ENCODE measurements at places on chromosomes 2 and 18.

- DNase-seq = no peak
These were observed 504.7 kb downstream of the KCNJ3 start for GRCh38 chr2:155203178-155203577.

GRCh38 chr2:15084826-15085489, 452.4 kb downstream of the LRATD1 start:
- no peak for DNase-seq

GRCh38 chr2:77458216-77458615, 64.0 kb downstream of the LRRTM4 start:
- no peak for DNase-seq

DNA sequence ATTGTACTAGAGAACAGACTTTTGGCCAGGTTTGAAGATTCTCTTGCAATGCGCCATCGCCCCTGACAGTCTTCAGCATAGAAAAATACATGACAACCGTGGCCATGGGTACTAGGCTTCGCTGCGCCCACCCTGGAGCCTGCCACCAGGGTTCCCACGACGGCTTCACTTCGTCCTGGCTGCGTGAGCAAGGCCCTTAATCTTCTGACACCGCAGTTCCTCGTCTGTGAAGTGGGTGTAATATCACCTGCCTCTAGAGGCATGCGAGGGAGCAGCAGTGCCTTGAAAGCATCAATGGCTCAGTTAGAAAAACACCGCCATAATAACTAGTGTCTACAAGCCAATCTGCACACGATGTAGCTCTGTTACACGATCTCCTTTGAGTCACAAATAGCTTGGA, 175.2 kb upstream of the HS6ST1 start:
- no peak for DNase-seq

DNA sequence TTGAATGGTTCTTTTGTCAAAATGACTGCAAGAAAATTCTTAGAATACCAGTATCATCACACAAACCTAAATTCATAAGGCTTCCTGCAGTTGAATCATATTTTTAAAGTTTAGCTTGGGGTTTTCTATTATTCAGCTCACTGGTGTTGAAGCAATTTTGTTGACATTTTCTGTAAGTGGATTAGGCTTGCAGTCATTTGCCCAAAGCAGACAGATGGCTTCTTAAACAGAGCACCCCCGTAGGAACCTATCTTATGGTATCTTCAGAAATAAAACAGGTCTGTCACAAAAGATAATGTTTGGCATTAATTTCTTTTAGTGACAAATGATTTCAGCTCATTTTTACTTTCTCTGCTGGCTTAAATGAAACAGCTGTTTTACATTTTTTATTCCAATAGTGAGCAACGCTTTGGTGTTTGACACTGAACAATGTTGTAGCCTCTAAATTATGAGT, 331.1 kb downstream of the PLCL1 start:
- DNase-seq = no peak

DNA sequence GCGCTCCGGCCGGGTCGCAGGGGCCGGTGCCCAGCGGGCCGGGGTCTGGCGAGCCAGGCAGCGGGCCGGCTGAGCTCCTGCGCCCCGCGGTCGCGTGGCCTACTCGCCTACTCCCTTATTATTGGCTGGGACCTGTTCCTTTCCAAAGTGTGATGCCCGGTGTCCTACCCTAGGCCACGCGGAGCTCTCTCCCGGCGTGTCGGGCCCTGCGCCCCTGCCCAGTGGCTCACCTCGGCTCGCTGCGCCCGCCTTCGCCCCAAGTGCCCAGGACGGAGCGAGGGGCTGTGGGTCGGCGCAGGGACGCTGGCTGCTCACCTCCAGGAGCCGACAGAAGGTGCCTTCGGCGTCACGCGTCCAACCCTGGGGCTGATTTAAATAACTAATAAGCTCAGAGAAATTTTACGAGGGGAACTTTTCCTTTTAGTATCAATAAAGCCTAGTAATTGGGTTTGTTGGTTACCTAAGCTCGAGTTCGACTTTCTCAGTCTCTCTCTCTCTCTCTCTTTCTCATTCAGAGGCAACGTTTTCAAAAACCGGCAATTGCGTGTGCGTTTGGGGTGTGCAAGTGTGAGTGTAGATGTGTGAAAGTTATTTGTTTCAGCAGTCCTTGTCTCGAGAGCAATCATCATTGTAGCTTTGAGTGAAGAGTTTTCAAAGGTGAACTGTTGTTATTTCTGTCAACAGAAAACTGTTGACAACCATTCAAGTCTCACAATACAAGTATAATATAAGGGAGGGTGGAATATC, 7.0 kb upstream of the SATB2 start:
- DNase-seq = no peak

DNA sequence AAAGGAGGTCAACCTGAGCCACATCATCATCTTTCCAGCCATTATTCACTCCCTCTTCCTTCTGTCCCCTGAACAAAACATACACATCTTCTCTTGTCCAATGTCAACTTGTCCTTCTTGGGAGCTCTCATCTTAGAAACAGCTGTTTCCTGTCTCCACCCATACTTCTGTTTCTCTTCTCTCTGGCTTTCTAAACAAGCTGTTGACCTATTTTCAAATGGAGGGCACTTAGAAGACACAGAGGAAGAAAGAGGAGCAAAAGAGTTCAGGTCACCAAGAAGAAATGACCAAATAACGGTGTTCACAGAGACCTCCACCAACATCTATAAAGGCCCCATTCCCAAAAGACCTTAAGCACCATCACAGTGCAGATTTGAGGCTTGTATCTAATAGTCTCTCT, 355.9 kb upstream of the HNRNPA3 start:
- no peak for DNase-seq

DNA sequence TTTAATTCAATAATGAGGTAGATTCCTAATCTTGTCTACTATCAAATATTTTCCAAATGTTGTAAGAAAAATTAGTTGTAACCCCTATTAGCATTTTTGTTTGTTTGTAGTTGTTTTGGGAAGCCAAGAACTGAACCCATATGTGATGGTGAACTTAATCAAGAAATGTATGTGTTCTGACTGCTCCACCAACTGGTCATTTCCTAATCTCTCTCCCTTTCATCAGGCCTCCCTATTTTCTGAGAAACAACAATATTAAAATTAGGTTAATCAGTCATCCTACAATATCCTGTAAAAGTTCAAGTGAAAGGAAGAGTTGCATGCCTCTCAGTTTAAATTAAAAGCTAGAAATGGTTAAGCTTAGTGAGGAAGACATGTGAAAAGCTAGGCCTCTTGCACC, 504.0 kb downstream of the EPHA4 start:
- no peak for DNase-seq

DNA sequence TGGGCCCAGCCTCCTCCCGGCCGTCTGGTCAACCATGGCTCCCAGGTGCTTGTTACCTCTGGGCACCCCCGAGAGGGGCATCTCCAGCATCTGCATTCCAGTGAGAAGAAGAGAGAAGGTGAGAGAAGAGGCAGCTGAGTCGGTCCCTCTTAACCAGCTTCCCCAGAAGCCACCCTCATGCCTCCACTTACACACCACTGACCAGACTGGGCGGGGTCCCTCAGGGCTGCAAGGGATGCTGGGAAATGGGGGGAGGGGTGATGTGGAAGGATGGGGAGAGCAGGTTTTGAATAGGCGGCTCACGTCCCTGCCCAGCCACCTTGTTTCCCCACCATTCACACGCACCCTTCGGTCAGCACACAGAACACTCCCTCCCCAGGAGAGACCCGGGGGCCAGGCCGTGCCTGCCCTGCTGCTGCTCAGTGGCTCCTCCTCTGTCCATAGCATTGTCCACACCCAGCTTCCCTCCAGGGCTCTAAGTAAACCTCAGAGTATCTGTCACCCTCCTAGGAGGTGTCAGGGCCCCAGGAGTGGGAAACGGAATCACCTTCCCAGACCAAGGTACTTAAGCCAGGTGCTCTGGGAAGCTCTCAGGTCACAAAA, 34.7 kb downstream of the GBX2 start:
- DNase-seq = no peak

All from nucleus accumbens (tissue), 56 donors.